Psoas muscle (tissue), 8 donors: ENCODE measurements at places on chromosomes 6 and 20. TPM values are rescaled to one million over a fixed set of nuclear protein-coding genes. Genes with fewer than 3 reads are reported as not detected.

- no peak for DNase-seq
Observed at GRCh38 chr20:32632461-32633354, 41.0 kb downstream of the C20orf203 start.

- no peak for DNase-seq
Observed at GRCh38 chr20:45095805-45096238, 5.1 kb downstream of the KCNS1 start.

The FAM50B gene
- 16.4 TPM for polyA plus RNA-seq

- DNase-seq = no peak
Observed at GRCh38 chr6:110681543-110682459, 133.5 kb downstream of the CDK19 start.

The MMP24 gene
- polyA plus RNA-seq = 0.04 TPM

The PGC gene
- 1.0 TPM for polyA plus RNA-seq

DNA sequence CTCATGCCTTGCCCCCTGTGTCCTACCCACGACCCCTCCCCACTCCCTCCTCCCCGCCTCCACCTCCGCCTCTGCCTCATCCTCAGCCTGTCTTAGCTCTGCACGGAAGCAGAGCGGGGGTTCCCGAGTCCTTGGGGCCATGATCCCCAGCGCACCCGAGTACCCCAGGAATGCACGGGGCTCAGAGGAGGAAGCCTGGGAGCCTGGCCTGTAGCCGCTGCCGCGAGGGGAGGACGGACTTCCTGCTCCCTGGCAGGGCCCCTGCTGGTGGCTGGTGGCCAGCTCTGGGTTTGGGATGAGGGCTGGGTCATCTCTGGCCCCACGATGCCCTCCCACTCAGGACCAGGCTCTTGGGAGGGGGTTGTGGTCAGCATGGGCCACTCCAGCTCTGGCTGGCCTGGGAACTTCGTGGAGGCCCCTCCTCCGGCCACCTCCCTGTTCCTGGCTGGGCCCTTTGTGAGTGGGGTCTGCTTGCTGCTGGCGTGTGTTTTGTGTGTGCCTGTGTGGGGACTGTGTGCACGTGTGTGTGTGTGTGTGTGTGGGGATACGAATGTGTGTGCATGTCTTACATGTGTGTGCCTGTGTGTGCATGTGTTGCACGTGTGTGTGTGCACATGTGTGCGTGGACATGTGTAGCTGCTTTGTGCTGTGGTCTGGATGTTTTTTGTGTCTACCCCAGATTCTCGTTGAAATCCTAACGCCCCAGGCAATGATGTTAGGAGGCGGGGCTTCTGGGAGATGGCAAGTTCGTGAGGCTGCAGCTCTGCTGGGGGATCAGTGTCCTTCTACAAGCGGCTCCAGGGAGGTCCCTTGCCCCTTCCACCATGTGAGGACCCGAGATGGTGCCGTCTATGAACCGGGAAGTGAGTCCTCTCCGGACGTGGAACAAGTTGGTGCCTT lies 1.3 kb upstream of the RBBP8NL start:
- no peak for DNase-seq
